ENCODE measurements at places on chromosomes 4 and X.

DNA sequence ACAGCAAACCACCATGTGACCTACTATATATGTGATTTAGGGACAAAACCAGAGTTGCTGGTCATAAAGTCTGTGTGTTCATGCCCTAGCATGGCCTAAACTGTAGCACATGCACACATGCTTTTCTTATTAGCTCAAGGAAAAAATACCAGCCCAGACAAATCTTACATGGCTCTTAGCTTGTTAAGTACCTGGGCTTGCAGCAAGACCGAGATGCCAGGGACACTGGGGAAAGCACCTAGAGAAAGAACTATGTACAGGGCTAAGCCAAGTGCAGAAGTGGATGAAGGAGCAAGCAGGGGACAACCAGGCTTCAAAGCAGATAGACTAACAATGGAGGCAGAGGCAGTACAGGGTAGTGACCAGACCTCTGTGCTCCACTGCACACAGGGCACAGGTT is 3.4 kb upstream of the GABRE start:
- DNase-seq: no peak

DNA sequence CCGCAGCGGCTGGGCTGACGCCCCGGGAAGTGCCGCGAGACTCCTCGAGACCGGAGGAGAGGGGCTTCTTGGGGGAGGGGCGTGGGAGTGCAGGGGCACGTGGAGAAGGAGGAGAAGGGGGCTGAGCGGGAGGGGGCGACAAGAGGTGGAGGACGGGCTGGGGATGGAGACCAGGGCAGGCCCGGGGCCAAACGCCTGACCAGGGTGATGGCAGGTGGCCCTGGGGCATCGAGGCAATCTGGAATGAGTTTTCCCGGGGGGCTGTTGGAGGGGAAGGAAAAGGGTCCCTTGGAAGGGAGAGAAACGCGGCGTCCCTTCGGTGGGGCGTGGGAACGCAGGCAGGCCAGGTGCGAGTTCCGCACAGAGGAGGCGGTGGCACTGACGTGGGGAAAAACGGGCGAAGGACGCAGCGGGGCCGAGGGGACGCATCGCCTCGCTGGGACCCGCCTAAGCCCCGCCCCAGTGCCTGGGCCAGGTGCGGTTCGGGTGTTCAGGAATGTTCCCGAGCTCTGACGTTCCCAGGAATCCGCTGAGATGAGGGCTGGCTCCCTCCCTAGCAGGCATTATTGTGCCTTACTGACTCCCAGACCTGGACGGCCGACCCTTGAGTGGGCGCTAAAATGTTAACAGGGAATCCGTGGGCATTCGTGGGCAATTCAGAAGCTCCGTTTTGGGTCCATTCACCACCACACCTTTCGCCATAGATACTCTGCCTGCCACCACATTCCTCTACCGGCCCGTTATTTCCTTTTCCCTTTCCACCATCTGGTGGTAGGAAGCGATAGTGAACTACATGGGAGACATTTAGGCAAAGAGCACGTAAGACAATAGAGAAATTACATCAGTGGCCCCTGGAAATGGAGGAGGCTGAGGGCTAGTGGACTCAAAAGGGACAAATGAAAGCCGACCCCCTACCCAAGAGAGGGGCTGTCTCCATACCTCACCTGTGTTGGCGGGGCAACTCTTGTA is 795 bp upstream of the SH3KBP1 start:
- DNase-seq: peak; percentile 87

DNA sequence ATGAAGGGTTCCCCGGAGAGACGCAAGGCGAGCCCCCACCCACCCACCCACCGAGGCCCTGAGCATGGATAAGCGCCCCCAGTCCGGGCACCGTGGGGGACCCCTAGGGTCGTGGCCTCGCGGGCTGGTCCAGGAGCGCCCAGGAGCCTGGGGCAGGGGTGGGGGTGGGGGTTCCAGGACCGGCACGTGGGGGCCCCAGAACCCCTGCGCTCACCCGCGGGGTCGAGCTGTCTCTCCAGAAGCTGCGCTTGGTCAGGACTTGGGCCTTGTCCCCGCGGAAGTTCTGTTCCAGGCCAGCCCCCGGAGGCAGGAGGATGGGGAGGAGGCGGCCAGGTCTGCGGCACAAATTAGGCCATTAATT is 11.2 kb upstream of the SHOX start:
- peak; percentile 69 for DNase-seq

- no peak for DNase-seq
Observed at GRCh38 chr4:17760626-17761025, 20.8 kb downstream of the FAM184B start.

- no peak for DNase-seq
Observed at GRCh38 chr4:135274416-135274815, 1072.8 kb upstream of the PABPC4L start.

- DNase-seq: no peak
Observed at GRCh38 chr4:83109480-83110222, 4.9 kb downstream of the PLAC8 start.

- DNase-seq: no peak
Observed at GRCh38 chr4:6319530-6320150, 50.0 kb downstream of the WFS1 start.

DNA sequence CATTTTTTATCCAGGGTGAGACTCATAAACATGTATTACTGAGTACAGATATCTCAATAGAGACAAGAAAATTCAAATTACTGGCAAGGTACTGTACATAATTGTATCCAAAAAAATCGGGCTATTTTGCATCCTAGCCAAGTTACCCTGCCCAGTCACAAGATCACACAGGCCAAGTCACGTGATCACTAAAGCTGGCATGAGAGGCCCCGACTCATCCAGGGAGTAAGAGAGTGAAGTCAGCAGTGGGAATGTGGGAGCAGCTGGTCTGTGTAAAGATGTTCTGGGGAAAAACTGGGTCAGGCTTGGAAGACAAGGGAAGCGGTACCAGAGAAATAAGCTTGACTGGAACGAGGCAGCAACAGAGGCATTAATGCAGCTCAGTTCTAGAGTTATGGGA is 119.3 kb upstream of the STS start:
- no peak for DNase-seq
